Sciatic nerve (tissue), 2 donors: ENCODE measurements at places on chromosomes 12 and 14. TPM values are rescaled to one million over a fixed set of nuclear protein-coding genes. Genes with fewer than 3 reads are reported as not detected.

RIMBP2 gene
- total RNA-seq, result 1.6 TPM

DNA sequence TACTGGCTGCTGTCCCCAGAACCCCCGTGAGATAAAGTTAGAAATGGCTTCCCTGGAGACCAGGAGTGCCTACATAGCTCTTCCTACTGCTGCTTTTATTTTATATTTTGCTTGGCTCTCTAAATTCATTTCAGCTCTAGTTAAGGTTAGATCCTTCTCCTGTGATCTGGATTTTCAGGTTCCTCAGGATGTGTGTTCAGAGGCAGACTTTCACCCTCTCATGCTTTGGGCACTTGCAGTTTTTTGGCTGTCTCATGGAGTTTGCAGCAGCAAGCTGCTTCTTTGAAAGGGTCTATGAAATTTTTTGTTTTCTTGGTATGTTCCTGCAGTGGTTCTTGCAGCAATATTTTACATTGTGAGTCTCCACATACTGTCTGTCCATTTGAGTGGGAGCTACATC, 93.3 kb downstream of the ATP23 start:
- DNase-seq, result no peak

CCDC175 gene
- not detected for total RNA-seq

MMP14 gene
- total RNA-seq, result 138 TPM
